ENCODE measurements at places on chromosomes 13 and 19.

- DNase-seq = no peak
Observed at GRCh38 chr13:26412263-26412662, 145.2 kb upstream of the WASF3 start.

GRCh38 chr13:28179974-28180373 is 41.6 kb downstream of the PAN3 start:
- DNase-seq = no peak

DNA sequence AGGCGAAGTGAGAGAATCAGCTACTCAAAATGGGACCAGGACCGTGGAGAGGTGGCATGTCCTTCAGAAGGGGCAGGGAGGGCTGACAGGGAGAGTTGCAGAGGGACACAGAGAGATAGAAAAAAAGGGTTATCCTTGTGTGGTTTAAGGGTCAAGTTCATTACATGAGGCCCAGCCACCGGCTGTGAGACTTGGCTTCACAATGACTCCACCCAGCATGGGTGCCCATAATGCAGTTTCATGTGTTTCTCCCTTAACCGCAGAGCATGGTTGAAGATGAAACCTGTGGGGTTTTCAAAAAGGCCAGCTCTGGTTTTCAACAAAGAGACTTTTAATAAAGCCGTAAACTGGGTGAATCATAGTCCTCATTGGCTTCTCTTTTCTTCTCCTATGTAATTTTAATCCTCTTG is 164.6 kb downstream of the KLF5 start:
- DNase-seq = no peak

DNA sequence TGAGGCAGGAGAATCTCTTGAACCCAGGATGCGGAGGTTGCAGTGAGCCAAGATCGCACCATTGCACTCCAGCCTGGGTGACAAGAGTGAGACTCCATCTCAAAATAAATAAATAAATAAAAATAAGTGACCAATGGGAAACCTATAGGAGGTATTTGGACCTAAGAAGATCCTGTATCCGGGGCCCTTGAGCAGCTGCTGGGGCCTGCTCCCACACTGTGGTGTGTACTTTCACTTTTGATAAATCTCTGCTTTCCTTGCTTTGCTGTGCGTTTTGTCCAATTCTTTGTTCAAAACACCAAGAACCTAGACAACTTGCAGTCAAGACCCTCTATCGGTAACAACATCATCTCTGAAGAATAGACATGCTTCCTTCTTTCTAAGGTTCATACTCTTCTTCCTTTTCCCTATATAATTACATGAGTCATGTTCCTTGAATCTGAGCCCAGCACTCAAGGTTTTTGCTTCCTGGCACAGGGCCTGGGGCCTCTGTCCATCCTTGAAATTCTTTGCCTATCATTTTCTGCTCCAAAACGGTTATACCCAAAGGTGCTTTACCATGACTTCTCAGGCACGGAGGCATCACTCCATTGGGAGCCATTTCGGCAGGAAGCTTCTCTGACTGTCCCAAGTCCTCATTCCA is 14.2 kb upstream of the PNMA8C start:
- peak; percentile 85 for DNase-seq

GRCh38 chr13:22517544-22517943 is 663.2 kb upstream of the SGCG start:
- DNase-seq = no peak

DNA sequence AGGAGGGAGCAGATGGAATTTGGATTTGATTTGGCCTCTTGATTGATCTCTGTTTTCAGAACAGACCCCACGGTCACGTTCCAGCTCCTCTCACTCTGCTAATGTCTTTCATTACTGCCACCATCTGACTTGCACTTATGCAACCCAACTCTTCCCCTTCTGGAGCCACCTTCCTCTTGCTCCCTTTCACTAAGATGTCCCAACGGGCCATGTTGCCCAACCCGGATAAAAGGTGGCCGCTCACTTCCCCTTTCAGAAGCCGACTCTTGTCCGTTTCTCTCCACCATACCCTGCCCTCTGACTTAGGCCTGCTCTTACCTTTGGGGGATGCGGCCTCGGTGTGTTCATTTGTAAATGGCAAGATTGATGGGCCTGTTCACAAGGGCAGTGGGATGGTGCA is 27.4 kb upstream of the CYP4F8 start:
- DNase-seq = no peak

- peak; percentile 98 for DNase-seq
Observed at GRCh38 chr19:611481-611868, 21.8 kb downstream of the HCN2 start.

DNA sequence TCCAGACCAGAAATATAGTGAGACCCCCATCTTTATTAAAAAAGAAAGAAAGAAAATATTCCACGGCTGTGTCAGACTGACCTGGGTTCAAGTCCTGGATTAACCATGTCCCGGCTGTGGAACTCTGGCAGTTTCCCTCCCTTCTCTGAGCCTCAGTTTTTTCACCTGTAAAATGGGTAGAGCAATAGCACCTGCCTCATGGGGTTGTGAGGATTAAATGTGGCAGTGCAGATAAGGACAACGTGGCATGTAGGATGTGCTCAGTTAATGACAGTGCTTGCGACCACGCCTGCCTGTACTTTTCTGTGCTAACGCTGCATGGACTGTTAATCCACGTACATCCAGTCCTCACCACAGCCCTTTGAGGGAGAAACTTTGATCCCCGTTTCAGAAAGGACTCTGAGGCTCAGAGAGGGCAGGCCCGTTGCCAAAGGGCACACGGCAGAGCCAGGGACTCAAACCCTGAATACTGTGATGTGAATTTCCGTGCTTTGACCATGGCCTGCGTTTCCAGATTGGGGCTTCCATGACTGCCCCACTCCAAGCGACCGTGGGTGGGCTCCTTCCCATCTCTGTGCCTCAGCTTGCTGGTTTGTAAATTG is 16.1 kb downstream of the SBK2 start:
- no peak for DNase-seq
